ENCODE measurements at places on chromosomes 4 and X.

DNA sequence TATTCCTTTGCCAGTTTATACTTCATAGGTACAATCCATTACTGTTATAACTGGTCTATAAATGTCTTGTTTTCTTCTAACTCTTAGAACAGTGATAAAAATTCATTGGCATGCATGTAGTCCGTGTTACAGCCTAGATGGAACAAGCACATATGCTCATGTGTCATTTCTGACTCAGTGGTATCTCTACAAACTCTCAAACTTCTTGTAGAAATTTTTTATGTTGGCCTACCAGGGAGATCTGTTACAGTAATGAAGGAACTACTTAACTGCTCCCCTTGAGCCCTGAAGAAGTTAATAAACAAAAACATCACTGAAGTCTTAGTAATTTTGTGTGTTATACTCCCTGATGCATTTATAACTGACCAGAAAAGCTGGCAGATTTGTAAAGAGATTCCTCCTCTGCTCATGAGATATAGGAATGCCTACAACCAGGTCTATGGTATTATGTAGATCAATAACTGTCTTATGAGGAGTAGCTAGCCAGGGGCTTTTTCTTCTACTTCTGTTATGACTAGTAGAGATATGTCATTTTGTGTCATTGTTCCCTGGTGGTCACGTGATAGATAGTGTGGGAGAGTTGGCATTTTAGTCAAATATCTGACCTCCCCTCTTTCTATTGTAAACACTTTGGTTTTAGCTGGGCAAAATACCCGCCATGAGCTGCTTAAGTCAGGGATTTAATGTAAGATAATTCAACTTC is 53.7 kb upstream of the FAAH2 start:
- DNase-seq: no peak

DNA sequence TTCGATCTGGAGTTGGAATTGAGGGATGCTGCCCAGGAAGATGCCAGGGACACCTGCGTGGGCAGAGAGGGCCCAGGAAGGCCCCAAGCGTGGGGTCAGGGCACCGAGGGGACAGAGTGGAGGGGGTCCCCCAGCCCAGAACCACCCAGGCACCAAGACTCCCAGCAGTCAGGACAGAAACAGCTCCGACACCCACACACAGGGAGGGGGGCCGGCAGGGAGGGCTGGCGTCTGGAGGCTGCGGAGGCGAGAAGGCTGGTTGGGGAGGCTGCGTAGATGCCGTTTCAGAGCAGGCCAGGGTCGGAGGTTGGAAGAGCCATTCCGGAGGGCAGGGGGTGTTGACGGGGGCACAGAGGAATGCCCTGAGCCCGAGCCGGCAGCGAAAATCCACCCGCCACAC is 23.6 kb downstream of the ATP5ME start:
- no peak for DNase-seq

- no peak for DNase-seq
Observed at GRCh38 chrX:118239178-118239870, 106.6 kb upstream of the WDR44 start.

- no peak for DNase-seq
Observed at GRCh38 chrX:39473812-39474211, 623.9 kb downstream of the BCOR start.

DNA sequence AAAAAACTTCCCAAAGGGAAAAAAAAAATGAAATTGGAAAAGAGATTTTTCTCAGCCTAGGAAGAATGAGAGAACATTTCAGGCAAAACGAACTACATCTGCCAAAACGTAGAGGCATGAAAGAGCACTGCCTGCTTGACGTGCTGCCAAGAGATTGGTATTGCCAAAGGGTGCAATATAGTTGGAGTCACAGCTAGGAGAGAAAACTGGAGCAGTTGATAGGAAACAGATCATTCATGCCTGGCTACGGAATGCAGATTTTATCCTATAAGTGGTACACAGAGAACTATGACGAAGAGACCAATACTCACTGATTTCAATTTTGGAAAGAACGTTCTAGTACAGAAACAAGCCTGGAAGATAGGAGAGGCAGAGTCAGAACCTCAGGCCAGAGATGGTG is 68.4 kb upstream of the IQCM start:
- no peak for DNase-seq

DNA sequence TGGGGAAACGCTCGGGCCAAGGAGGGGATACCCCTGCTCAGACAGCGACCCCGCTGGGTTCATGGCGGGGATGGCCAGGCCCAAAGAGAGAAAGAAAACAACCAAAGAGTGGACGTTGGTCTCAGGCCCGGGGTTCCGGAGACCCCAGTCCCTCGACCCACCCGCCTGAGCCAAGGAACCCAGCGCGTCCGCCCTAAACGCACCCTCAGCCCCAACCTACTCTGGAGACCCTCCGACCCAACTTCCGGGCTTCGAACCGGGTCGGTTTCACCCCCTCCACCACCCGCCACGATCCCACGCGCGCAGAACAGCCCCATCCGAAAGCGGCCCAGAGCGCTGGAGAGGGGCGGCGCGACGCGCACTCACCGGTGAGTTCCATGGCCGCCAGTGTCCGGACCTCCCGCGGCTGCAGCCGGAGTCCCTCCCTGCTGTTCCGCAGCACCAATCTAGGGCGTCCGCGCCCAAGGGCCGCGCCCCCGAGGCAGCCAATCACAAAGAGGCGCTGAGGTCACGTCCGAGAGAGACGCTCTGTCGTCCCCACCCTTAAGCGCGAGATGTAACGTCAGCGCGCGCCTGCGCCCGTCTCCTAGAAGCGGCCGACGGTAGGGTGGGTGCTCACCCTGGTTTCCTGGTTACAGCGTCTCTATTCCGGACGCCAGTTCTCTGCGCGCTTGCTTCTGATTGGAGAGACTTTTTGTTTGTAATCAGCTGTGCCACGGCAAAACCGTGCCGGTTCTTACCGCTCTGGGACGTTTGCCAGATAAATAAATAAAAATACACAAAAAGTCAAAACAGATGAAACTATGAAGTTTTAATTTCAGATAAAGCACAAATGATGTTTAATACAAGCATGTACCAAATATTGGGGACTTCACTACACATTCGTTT is at the start of gene PIGA:
Gene PIGA (minus strand): TSS at position 389 of the 888 bp plus-strand sequence. CDS start 3,593 bp downstream, outside the sequence.
- DNase-seq: peak; percentile 86

GRCh38 chrX:2449135-2449886 is 51.5 kb downstream of the DHRSX start:
- DNase-seq: no peak

DNA sequence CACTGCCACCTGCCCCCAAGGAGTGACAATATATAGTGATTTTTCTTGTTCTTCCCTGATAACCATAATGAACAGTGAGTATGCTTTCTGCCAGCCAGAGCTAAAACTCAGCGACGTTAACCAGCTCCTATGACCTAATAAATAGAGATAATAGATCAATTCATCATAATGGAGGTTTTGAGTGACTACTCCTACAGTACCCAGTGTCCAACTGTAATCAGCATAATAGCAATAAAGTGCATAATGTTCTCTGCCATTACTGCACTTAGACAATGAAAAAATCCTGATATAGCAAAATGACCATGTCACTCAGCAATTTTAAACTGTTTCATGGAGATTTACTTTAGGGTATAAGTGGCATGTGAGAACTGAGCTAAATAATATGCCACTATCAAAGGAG is 20.7 kb upstream of the TXLNG start:
- no peak for DNase-seq

DNA sequence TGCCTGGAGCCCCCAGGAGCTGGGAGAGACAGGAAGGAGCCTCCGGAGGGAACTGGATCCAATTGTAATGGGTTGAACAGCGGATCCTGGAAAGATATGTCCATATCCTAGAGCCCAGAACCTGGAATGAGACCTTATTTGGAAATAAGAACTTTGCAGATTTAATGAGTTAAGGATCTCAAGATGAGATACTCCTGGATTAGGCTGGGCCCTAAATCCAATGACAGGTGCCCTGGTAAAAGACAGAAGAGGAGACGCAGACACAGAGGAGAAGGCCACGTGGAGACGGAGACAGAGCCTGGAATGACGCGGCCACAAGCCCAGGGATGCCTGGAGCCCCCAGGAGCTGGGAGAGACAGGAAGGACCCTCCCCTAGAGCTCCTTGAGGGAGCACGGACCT is 34.1 kb downstream of the P2RY8 start:
- no peak for DNase-seq

DNA sequence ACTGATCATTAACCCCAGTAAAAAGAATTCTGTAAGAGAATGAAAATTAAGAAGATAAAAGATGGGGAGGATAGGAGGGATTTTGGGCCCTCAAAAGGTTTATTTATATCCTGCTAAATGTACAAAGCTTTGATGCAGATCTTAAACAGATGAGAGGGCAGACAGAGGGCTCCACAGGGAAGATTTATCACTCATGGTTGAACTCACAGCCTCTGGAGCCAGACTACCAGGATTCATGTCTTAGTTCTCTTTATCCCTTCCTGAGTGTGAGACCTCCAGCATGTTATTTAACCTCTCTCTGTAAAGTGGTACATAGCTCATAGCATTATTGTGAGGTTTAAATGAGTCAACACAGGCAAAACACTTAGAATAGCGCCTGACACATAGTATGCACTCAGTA is 74.4 kb downstream of the SOWAHB start:
- DNase-seq: no peak

- DNase-seq: no peak
Observed at GRCh38 chrX:29662759-29663503, 552.4 kb upstream of the MAGEB2 start.

- DNase-seq: no peak
Observed at GRCh38 chrX:38260231-38260630, 39.6 kb upstream of the SRPX start.

GRCh38 chr4:174119051-174119450 is 164.4 kb downstream of the FBXO8 start:
- no peak for DNase-seq

- no peak for DNase-seq
Observed at GRCh38 chrX:11739776-11740175, 18.3 kb upstream of the MSL3 start.

DNA sequence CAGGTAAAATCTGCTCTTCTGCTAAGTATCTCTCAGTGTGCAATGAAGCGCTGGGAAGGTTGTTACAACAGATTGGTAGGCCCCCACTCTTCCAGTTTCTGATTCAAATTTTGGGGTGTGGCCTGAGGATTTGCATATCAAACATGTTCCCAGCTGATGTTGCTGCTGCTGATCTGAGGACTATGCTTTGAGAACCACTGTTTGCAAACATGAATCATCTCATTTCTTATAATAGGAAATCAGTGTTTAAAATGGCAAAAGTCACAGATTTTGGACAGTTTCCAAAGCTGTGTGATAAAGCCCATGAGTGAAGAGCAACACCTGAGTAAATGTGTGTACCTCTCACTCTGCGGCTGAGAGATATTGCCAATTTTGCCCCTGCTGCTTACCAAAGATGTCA is 36.2 kb upstream of the NDNF start:
- no peak for DNase-seq

DNA sequence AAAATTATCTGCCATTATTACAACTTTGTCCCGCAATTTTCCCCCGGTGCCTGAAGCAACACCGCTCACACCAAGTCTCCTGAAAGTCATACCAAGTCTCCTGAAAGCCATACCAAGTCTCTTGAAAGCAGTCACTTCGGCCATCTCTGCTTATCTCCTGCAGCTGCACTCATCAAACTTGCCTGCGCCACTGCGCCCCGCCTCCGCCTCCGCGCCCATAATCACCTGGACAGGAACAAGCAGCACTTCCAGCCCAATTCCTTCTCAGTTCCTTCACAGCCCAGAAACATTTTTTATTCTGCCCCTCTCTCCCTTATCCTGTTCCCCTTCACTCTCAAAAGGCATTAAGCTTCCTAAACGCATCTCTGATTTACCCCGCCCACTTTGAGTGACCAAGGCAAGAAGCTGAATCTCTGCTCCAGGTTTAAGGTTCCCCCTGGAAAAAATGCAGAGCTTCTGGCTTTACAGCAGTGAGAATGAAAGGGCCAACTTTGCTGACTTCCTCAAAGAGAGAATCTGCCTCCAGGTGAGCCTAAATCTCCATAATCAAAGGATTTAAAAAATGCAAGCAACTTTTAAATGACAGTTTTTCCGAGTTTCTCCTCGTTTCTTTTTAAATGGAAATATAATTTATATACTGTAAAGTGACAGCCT is 7.7 kb downstream of the GPR50 start:
- DNase-seq: no peak

- DNase-seq: no peak
Observed at GRCh38 chr4:159902648-159903047, 799.8 kb downstream of the RAPGEF2 start.

GRCh38 chrX:154650221-154650510 is 3.2 kb downstream of the CTAG2 start:
- DNase-seq: no peak

GRCh38 chr4:48175328-48175727 is 41.3 kb upstream of the TXK start:
- DNase-seq: no peak

- no peak for DNase-seq
Observed at GRCh38 chr4:86523333-86523732, 70.8 kb upstream of the PTPN13 start.

DNA sequence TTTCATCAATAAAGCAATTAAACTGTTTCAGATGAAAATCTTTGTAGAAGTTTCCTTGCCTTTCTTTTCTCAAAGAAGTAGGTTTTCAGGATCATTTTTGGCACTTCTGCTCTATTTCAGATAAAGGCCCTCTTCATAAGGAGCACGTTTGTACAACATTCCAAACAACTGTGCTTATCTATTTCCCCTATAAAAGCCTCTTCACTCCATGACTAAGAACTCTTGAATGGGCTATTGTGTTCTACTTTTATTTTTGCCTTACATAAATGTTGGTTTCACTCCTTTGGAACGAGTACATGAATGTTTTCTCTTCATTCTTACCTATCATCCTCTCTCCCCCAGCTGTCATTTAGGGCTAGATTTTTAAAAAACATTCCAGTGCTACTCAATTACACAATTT is 288.0 kb upstream of the PPP1R2C start:
- DNase-seq: no peak

- no peak for DNase-seq
Observed at GRCh38 chr4:141153751-141154510, 20.7 kb upstream of the RNF150 start.

DNA sequence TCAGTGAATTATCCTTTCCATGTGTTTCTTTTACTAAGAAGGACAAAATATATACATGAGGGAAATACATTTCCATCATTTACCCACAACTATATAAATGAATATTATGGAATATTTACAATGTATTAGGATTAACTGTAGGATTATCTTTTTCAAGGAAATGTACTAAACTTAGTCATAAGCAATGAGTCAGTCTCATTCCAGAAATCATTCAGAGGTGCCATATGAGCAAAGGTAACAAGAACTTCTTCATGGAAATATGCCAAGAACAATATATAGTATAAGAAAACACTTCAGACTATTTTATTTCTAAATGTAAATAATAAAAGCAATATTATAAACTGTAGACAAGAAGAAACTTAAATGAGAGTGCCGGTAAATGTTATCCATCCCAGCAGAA is 67.1 kb downstream of the USP38 start:
- DNase-seq: no peak

- peak; percentile 62 for DNase-seq
Observed at GRCh38 chrX:48956728-48957414, 536 bp downstream of the OTUD5 start.

DNA sequence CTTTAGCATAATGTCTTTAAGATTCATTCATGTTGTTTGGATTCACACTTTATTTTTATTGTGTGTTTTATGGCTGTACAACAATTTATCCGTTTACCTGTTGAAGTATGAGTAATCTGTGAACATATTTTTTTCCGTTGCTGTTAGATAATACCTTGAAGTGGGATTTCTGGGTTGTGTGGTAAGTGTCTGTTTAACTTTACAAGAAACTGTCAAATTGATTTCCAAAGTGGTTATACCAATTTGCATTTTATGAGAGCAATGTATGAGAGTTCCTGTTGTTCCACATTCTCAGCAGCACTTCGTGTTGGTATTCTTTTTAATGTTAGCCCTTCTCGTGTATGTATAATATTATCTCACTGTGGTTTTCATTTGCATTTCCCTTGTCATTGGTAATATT is 53.6 kb downstream of the USP53 start:
- no peak for DNase-seq

Data from activated T-cell treated with anti-CD3 and anti-CD28 coated beads, Interleukin-2, amount 50 U/mL, for 1 hour (primary cell).